ENCODE measurements at places on chromosomes 11 and 22.

DNA sequence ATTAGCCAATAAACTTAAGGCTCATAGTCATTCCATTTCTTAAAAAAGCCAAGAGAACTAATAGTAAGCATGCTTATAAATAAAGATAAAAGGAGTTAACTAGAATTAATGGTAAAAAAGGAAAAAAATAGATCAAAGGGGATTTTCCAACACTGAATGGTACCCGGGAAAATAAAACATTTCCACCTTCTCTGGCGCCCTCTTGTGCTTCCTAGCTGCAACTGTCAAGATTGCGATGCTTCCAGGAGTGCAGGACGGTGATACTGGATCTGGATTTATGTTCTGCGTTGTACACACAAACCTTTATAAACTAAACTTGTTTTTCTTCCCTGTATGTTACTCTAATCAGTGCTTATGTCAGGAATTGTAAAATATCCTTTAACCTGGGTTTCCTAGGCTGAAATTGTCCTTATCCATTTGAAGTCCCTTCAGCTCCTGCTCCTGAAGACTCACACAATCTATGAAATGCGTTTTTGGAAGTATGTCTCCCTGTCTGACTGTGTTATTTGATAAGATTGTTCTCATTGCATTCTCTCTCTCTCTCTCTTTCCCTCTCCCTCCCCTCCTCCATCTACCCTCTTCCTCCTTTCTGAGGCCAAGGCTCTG is 9.6 kb upstream of the HTATIP2 start:
- DNase-seq = peak; percentile 60

GRCh38 chr11:96257972-96258934 is 84.7 kb downstream of the MAML2 start:
- no peak for DNase-seq

- DNase-seq = no peak
Observed at GRCh38 chr11:114102993-114103896, 43.7 kb downstream of the ZBTB16 start.

- peak; percentile 4 for DNase-seq
Observed at GRCh38 chr11:19827399-19828135, 114.9 kb downstream of the NAV2 start.

DNA sequence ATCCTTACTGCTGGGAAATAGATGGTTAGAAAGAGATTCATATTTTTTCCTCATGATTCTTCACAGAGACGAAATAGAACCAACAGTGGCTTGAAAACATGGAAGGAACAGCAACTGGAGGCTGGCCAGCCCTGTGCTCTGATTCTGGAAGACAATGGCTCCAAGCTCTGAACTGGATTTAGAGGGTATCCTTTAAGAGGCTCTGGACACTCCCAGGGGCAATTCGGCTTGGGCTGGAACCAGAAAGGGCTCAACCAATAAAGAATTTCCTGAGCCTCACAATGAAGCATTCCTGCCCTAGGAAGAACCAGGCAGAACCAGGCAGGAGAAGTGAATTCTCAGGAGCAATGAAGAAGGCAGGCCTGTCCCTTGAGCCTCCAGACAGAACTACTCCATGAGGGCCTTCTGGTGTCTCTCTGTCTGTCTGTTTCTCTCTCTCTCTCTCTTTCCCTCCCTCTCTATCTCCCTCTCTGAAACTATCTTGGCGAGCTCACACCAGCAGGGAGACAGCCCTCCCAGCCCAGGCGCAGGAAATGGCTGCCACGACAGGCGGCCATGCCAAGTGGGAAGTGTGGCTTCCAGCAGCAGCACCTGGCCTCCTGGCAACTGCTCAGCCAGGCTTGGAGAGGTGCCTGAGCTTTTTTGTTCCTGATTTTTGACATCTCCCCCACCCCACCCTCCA is 93.3 kb downstream of the RCN1 start:
- no peak for DNase-seq

Data from epithelial cell of esophagus (primary cell).